ENCODE measurements at places on chromosomes 2 and 18. TPM values are rescaled to one million over a fixed set of nuclear protein-coding genes. Genes with fewer than 3 reads are reported as not detected.

Gene UGT1A6
- total RNA-seq, result not detected

Gene OR6B2
- total RNA-seq, result not detected

Gene REG3A
- not detected for total RNA-seq

Gene GAD1
- 20.8 TPM for total RNA-seq

DNA sequence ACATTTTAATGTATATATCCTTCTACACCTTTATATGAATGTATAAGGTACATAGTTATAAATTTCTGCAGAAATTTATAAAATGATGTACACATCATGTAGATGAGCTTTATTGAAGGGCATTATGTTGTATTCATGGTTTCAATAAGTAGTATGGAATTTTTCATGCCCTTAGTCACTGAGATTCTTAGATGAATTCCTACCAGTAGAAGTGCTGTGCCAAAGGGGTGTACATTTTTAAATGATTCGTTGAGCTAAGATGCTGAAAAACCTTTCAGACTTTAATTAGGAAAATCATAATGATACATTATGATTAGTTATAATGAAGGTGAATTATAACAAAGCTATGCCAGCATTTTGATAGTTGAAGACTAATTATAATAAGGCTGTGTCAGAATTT lies 115.2 kb downstream of the ZNF236 start:
- H3K36me3 ChIP-seq, result peaks cover 58% of the 10 kb centered on the region
- no peaks in the 10 kb centered on the region for H3K27me3 ChIP-seq
- no peak for DNase-seq
- no peak overlapping the region for H3K27ac ChIP-seq

GRCh38 chr2:115584507-115584906 lies 1142.1 kb downstream of the DPP10 start:
- no peak overlapping the region for H3K27ac ChIP-seq
- DNase-seq, result no peak
- no peaks in the 10 kb centered on the region for H3K4me1 ChIP-seq
- H3K27me3 ChIP-seq, result no peaks in the 10 kb centered on the region

GRCh38 chr2:61937886-61938285 lies 32.4 kb downstream of the COMMD1 start:
- H3K27ac ChIP-seq, result no peak overlapping the region
- no peak overlapping the region for H3K4me3 ChIP-seq
- no peaks in the 10 kb centered on the region for H3K4me1 ChIP-seq

DNA sequence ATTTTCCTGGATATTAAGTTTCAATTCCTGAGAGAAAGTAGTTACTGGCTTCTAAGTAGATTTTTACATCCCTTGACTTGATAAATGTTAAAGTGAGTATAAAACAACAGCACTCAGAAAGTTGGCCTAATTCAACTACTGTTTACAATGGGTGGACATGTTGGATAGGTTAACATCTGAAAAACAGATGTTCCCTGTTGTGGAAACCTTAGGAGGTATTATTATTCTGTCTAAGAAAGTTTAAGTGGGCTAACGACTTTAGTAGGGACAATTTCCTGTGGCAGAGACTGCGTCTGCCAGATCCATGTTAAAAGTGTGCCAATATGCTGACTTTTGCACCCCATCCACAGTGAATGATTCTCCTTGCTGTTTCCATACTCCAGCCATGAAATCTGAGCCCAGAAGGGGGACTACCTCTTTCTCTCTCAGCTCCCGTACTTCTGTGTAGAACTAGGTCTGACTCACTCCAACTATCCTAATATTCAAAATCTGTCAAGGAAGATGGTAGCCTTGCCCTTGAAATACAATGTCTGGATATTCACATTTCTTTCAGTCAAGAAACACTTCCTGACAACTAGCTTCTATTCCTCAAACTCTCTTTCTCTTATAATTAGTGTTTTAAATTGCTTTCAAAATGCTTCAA lies 327.5 kb upstream of the HNRNPA3 start:
- no peaks in the 10 kb centered on the region for H3K4me1 ChIP-seq
- no peaks in the 10 kb centered on the region for H3K27me3 ChIP-seq
- no peak overlapping the region for H3K27ac ChIP-seq

DNA sequence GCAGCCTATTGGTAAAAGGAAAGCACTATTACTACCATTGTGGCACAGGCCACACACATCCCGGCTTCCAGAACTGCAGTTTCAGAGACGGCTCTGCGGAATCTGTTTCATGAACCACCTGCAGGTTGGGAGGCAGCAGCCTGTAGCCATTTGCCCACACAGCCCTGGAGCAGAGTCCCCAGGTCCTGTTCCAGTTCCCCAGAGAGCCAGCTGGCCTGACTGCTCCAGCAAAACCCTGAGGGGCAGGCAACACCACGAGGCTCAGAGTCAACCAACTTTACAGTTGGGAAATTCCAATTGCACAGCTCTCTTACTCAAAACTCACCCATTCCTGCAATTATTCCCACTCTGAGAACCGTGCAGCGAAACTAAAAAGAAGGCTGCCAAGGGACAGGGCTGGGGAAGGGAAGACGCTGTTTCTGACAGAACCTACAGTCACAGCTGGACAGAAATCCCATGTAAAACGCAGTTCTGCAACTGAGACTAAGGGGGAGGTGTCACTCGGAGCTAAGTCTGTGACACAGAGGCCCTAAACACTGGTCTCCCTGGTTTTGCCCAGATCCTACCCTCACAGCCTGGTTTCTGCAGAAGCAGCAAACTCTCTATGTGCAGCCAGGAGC lies 219.4 kb downstream of the TMEM163 start:
- H3K36me3 ChIP-seq, result no peaks in the 10 kb centered on the region
- H3K27ac ChIP-seq, result no peak overlapping the region
- no peaks in the 10 kb centered on the region for H3K27me3 ChIP-seq

DNA sequence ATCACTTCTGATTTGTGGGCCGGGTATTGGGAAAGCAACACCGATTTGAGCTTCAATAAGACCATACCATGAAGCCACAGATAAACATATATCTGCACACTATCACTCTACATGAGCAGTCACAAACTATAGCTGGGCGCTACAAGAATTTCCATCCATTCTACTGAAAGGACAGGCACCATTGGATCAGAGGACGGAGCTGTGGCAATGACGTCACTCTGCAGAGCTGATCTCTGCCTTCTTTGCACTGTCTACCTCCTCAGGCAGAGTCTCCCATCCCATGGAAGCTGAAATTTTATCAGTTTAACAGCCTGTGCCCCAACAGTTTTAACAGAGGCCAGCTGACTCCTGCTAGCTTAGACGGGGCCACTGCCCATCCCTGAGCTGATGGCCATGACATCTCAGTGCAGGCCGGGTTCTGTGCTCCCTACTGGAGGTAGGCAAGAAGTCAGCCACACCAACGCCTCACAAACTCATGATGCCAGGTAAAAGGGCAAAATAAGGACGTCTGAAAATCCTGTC lies 389.6 kb upstream of the SALL3 start:
- H3K4me3 ChIP-seq, result no peak overlapping the region
- H3K27ac ChIP-seq, result no peak overlapping the region
- H3K4me1 ChIP-seq, result no peaks in the 10 kb centered on the region
- no peaks in the 10 kb centered on the region for H3K36me3 ChIP-seq
- no peaks in the 10 kb centered on the region for H3K27me3 ChIP-seq

- H3K27ac ChIP-seq, result no peak overlapping the region
- H3K4me3 ChIP-seq, result no peak overlapping the region
- H3K27me3 ChIP-seq, result no peaks in the 10 kb centered on the region
- no peak for DNase-seq
- no peaks in the 10 kb centered on the region for H3K36me3 ChIP-seq
These were observed 32.9 kb downstream of the CD28 start for GRCh38 chr2:203739351-203739750.

DNA sequence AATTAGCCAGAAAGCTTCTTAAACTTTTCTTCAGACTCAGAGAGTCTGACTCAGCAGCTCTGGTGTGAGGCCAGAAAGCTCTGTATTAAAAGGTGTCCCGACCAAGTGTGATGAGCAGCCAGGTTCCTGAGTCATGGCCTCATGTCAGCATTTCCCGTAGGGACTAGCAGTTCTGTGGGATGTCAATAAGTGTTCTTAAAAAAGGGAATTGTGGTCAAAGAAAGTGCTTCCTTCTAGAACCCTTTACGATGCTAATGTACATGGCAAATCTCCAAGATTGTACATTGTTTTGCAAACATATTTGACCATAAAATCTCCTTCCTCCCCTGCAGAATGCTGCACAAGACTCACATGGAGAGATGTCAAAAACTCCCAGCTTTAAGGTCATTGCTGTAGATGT lies 80.1 kb downstream of the PLA2R1 start:
- H3K36me3 ChIP-seq, result no peaks in the 10 kb centered on the region
- no peak overlapping the region for H3K27ac ChIP-seq
- H3K4me3 ChIP-seq, result peak overlapping the region; percentile 19
